Thoracic aorta (tissue), 2 donors: ENCODE measurements at places on chromosomes 7 and 10.

GRCh38 chr10:31830887-31831286, 97.7 kb downstream of the ARHGAP12 start:
- DNase-seq = no peak

DNA sequence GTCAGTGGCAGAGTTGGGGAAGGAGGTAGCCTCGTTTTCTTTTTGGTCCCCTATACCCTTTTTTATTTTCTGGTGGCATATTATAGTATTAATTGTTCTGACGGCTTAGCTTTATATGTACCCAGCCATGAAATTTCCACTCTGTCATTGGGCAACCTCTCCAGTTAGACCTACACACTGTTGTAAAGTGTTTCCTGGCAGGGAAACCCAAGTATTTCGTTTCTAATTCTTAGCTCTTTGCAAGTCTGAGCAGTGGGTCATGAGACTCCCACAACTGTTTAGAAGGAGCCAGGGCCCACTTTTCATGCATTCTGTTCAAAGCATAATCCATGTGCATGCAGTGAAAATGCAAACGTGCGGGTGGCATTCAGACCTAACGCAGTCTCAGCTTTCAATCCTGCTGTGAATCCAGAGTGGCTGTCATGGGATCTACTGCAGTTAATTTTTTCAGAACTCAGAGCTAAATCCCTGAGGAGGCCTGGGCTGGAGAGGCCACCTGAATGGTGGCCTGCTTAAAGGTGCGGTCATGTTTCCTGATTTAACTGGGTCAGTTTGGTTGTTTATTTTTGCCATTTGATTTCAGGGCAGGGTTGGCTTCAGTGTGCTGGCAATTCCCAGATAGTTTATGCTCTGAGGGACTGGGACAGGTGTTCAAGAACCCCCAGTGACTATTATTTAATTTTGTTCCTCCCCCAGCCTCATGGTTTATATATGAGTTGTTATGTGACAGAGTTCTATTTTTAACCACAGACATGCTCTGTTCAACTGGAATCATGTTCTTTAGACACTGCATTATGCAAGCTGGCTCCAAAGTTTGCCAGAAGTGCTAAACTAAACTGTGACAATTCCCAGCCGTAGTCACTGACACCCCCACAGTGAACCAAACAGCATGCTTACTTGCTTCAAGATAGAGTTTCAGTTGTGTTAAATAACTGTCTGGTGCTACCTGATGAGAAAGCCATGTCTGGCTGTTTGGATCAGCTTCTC, 27.4 kb upstream of the SYPL1 start:
- DNase-seq = no peak

DNA sequence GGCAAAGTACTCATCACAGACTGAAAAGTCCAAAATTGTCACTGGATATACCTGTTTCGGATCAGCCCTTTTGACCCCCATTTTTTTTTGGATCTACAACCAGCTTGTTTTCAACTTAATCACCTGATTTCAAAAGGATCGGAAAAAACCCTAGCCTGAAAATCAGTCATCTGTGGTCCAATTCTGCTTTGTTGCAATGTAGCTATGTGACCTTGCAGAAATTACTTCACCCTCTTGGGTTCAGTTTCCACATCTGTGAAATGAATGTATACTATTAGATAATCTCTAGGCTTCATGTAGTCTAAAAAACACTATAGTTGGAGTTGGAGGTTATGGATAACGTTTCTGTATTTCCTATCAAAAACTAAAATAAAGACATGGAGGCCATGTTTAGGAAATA, 37.1 kb downstream of the STEAP4 start:
- no peak for DNase-seq

DNA sequence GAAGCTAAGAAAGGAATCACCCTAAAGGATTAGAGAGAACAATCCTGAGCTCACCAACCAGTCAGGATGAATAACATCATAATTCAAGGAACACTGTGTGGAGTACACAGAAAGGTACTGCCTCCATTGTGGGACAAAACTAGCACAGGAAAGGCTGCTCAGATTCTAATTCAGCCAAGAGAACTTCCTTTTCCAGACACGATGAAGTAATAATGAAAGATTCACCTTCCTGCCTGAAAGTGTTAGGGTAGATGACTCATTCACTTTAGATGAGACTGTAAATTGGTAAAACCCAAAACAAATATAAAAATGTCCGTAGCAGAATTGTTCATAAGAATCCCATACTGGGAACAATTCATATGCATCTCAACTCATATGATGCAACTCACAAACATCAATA, 167.2 kb downstream of the CDC14C start:
- no peak for DNase-seq

GRCh38 chr7:149422914-149423301, 38.0 kb downstream of the ZNF777 start:
- DNase-seq = no peak

DNA sequence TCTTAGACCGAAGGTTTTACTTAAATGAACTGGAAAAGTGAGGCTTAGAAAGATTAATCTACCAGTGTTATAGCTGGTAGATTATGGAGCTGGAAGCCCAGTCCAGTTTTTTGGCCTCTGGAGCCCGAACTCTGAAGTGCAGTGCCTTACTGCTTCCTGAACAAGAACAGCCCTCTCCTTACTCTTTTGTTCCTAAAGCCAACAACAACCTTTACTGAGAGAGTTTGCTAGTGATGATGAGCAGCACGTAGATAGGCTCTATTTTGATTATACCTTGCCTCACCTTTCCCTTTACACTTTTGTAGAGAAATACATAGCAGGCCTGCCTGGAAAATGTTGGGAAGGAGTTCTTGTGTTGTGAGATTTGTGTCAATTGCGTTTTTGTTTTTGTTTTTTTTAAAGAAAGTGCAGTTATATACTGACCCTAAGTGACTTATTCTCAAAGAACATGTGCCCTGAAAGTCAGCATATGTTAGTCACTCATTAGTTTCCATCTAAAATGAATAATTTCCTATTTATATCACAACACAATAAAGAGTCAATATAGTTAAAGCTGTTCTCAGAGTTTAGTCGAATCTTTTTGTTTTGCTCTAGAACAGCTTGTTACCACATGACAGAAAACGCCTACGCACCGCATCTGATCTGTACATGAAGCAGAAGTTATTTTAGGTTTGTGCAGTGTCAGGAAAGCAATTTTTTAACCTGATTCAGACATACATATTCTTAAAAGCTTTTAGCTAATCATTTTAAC, 33.0 kb downstream of the PLEKHA1 start:
- DNase-seq = no peak

- DNase-seq = no peak
Observed at GRCh38 chr7:1279041-1279440, 46.4 kb downstream of the UNCX start.

GRCh38 chr10:114042895-114043531, 653 bp upstream of the ADRB1 start:
- no peak for DNase-seq

DNA sequence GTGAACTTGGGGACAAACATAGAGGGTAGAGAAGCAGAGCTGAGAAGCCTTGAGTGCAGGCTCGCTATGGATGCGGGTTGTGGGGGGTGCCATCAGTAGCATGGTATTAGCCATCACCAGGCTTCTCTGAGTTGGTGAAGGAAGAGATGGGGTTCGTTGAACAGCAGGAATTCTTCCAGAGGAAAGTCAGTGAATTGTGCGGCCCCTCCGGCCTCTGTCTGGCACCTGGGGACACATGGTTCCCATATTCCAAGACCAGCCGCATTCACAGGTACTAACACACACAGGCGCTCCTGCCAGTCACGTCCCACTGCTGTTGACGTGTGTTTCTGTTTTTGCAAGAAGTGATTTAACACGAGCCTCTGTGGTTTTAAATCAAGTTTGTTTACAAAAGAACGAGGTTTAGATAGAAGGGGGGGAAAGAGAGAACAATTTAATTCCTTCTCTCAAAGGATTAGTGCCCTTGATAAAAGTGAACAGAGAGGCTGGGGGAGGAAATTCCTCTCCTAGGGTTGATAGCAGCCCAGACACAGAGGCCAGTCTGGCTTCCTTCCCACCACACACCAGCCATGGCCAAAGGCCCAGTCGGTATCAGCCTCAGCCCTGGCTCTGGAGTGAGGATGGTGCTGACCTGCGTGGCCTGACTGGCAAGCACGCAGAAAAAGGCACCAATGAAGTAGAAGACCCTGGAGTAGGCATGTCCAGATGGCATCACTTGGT, 252.6 kb upstream of the IGFBP3 start:
- no peak for DNase-seq

DNA sequence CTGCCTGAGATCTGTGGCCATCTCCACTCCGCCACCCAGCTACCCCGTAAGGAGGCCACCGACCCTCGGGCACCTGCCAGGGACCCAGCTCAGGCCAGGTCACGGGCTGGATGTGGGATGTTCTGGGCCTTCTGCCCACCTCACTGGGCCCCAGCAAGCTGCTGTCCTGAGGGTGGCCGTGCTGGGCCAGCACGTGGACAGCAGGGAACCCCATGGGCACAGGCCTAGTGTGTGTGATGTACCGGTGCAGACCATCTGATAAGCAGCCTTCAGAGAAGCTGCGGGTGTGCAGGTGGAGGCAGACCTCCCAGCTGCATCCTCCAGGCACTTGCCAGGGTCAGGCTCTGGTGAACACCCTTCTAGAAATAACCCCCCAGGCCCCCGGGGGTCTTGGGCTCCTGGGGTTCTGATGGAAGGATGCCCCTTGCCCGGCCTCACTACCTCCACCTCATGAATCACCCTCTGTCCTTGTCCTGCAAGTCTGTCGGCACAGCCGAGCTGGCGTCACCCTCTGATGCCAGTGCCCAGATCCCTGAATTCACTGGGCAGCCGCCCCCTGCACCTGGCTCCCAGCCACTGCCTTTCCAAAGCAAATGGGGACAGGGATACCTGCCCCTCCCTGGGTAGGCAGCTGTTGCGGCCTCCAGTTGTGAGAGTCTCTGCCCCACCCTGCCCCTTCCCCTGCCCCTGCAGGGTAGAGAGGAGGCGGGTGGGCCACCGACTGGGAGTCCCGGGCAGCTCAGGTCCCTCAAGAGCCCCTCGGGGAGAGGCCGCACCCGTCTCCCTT, 139.8 kb downstream of the FAM53B start:
- DNase-seq = no peak

GRCh38 chr10:26881600-26882331, 21.0 kb upstream of the ABI1 start:
- DNase-seq = no peak

- no peak for DNase-seq
Observed at GRCh38 chr7:2792856-2793487, 51.1 kb downstream of the GNA12 start.

GRCh38 chr7:155198196-155198892, 99.3 kb upstream of the INSIG1 start:
- no peak for DNase-seq

DNA sequence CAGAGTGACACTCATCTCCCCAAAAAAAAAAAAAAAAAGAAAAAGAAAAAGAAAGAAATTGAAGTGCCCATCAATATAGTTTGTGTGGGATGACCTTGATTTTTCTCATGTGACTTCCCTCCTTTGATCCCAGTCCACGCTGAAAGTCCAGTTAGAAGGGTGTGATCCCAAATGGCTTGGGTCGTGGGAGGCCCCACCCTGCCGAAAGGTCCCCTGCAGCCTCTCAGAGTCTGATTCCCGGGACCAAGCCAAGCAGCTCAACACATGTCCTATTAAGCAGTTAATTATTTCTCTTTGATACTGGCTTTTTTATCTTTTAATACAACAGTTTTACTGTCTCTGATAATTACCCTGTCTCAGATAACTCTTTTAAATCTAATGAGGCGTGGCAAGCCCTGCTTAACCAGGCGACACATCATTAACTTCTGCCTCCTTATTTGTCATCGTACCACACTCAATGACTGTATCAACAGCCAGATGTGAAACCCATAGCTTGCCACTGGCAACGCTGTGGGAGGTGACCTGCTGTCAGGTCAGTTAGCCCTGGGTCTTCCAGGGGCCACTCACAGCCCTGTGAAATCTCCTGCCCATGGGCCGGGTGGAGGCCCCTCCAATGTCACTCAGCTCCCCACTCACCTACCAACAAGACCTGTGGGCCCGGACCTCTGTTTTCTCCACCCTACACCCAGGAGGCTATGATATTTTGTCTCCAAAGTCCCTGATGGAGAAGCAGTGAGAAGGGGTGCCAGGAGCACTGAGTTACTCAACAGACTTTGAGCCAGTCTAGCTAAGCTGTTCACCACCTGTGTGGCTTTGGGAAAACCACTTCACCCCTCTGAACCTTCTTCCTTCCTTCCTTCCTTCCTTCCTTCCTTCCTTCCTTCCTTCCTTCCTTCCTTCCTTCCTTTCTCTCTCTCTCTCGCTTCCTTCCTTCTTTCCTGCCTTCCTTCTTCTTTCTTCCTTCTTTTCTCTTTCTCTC, 110.0 kb upstream of the SFMBT2 start:
- no peak for DNase-seq

DNA sequence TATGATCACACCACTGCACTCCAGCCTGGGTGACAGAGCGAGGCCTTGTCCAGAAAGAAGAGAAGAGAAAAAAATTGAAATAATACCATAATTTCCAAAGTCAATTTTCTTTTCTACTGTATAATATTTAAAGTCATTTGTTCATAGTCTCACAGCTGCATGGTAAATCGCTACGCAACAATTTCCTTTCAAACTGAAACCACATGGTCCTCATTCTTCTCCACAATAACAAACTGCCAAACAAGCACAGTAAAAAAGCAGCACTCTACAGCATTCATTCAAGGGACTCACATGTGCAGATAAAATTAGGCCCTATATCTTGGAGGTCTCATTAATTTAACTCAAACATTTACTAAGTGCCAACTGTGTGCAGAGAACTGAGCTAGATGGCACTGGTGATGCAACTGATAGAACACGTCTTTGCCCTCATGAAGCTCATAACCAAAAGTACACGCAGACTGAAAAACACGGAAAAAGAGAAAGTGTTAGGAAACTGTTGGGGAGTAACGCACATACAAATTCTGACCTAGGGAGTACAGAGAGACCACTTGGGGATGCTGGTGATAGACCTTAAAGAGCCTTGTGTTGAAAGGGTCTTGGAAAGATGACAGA, 68.4 kb upstream of the SRRM3 start:
- DNase-seq = no peak

- no peak for DNase-seq
Observed at GRCh38 chr7:132750530-132751217, 174.4 kb upstream of the PLXNA4 start.

DNA sequence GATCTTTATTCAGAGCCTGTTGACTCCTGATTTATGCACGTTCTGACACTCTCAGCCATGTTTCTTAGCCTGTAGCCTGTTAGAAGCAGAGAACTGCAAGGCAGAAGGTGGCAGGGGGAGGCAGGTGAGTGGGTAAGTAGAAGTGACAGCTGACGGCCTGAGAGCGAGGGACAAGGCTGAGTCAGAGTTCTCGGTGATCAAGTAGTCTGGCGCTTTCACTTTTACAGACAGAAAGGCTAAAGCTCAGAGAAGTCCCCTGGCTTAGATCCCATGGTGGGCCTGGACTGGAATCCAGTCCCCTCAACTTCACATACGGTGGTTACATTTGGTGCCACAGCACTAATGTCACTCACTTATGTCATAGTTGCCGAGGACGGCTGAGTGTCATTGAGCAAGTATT, 139.0 kb downstream of the TACC2 start:
- DNase-seq = no peak

DNA sequence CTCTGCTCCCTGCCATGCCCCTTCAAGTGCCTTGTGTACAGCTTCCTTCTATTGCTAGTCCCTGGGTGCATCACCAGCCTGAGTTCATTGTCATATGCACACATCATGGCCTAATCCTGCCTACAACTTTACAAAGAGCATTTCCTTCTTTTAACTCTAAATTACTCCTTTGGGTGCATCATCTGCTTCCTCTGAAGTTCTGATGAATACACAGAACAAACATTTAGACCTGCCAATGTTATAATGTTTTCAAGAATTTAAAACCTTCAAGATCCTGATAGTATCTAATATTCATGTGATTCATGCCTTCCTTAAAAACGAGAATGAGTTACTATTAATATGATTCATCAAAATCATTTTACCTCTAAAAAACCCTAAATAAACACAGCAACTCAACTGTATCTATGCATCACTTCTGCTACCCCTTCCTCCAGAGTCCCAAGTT, 357.1 kb downstream of the MAGI2 start:
- DNase-seq = no peak
